ENCODE measurements at places on chromosomes 3 and 15. TPM values are rescaled to one million over a fixed set of nuclear protein-coding genes. Genes with fewer than 3 reads are reported as not detected.

Gene CCDC9B
- 15.2 TPM for total RNA-seq

Gene SLC9C1
- total RNA-seq, result 0.33 TPM

Gene ARL8B
- 58.1 TPM for total RNA-seq

Gene WDR5B
- 4.9 TPM for total RNA-seq

Gene NR2E3
- total RNA-seq, result 0.19 TPM

Gene ZNF592
- total RNA-seq, result 16.2 TPM

Gene DLEC1
- total RNA-seq, result not detected

Gene CDCP1
- 0.98 TPM for total RNA-seq

Gene ATP13A5
- total RNA-seq, result not detected

Gene GASK1A
- 0.10 TPM for total RNA-seq

Gene GUCA1C
- not detected for total RNA-seq

Gene CPOX
- total RNA-seq, result 14.3 TPM

Gene ALDH1L1
- not detected for total RNA-seq

Gene KBTBD8
- 3.5 TPM for total RNA-seq

Gene UROC1
- total RNA-seq, result not detected

Gene CSPG4
- 0.33 TPM for total RNA-seq

Gene PARP15
- 0.98 TPM for total RNA-seq

Gene PLSCR2
- not detected for total RNA-seq

Gene SYNPR
- not detected for total RNA-seq

Gene ST8SIA2
- not detected for total RNA-seq

Gene WDR53
- 6.2 TPM for total RNA-seq

Gene NANOGP8
- 0.38 TPM for total RNA-seq

Gene TM4SF1
- 957 TPM for total RNA-seq

Gene CTXN2
- total RNA-seq, result not detected

Gene CFAP161
- 1.8 TPM for total RNA-seq

Gene NEK10
- total RNA-seq, result 11.6 TPM

Gene DPPA2
- not detected for total RNA-seq

Gene THBS1
- total RNA-seq, result 11,178 TPM

Gene OR5K3
- total RNA-seq, result not detected

Gene RASL12
- not detected for total RNA-seq

Gene NPAP1
- total RNA-seq, result not detected

Gene PCSK6
- total RNA-seq, result 1.6 TPM

Gene PLIN1
- total RNA-seq, result not detected

Gene CHMP2B
- 31.8 TPM for total RNA-seq

Gene C3orf70
- 0.67 TPM for total RNA-seq

Data from vein endothelial cell (primary cell).